GM23338 (cell line): ENCODE measurements at places on chromosomes 12 and 14. TPM values are rescaled to one million over a fixed set of nuclear protein-coding genes. Genes with fewer than 3 reads are reported as not detected.

DNA sequence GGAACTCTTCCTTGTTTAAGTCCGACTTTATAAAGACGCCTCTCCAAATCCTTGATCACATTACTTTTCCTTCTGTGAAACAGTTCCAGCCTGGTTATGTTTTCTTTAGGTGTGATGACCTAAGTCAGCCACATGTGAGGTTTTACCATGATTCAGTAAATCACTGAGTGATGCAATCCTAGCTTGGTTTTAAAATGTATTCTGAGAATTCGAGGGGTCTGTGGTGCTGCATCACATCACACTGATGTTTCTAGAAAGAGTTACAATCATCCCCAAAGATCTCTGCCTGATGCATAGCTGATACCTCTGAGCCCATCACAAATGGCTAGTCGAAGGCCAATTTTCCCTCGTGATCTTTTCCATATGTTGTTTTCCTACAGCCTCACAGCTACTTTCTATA, 152.7 kb downstream of the ANO2 start:
- H3K36me3 ChIP-seq = no peaks in the 10 kb centered on the region
- no peaks in the 10 kb centered on the region for H3K4me1 ChIP-seq
- no peaks in the 10 kb centered on the region for H3K27me3 ChIP-seq
- DNase-seq = no peak
- H3K27ac ChIP-seq = no peak overlapping the region

GRCh38 chr12:106897082-106897481, 58.6 kb upstream of the TMEM263 start:
- DNase-seq = no peak
- H3K4me1 ChIP-seq = no peaks in the 10 kb centered on the region
- H3K36me3 ChIP-seq = no peaks in the 10 kb centered on the region
- H3K27ac ChIP-seq = no peak overlapping the region

Gene SOAT2
- total RNA-seq = not detected in 2 replicates

DNA sequence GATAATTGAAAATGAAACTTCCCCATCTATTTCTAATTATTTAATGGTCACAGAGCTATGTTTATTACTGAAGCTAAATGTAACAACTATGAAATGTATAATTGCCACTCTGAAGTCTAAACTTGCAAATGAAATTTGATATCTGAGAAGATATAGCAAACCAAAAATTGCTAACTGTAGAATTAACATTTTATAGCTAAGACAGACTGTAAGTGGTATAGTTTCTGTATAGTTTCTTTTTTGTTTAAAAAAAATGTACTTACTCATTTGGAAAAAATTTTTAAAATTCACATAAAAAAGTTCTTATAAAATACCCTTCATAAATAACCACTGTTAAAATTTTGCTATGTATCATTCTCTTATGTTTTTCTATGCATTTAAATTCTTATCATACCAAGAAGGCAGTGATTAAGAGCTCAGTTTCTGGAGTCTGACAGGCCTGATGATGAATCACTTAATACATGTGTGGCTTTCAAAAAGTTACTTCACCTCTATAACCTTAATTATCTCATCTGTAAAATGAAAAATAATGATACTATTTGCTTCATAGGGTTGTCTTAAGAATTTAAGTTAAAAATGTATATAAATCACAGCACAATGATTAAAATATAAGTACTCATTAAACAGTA, 214.7 kb upstream of the GARIN2 start:
- H3K4me3 ChIP-seq = no peak overlapping the region
- no peaks in the 10 kb centered on the region for H3K36me3 ChIP-seq
- DNase-seq = no peak
- no peaks in the 10 kb centered on the region for H3K4me1 ChIP-seq

- H3K4me1 ChIP-seq = no peaks in the 10 kb centered on the region
- H3K4me3 ChIP-seq = no peak overlapping the region
- no peaks in the 10 kb centered on the region for H3K36me3 ChIP-seq
- no peak for DNase-seq
- H3K27me3 ChIP-seq = no peaks in the 10 kb centered on the region
- no peak overlapping the region for H3K27ac ChIP-seq
These were observed 146.1 kb upstream of the LRIG3 start for GRCh38 chr12:59066445-59066844.

Gene JAG2
- 9.6 and 10.3 TPM in 2 replicates for total RNA-seq

GRCh38 chr14:101101456-101102056, 198.0 kb upstream of the RTL1 start:
- DNase-seq = no peak

DNA sequence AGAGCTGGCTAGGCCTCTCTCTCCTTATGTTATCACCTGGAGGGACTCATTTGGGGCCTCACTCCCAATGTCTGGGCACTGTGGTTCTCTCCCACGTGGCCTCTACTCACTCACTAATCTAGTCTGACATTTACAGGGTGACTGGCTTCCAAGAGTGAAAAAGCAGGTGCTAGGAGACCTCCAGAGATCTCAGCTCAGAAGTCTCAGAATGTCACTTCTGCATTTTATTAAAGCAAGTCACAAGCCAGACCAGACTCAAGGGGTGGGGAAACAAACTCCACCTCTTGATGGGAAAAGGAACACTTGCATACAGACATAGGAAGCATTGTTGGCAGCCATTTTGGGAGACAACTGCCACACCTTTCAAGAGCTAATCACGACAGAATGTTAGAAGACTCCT, 175.9 kb downstream of the MON2 start:
- no peak overlapping the region for H3K4me3 ChIP-seq
- peaks cover 38% of the 10 kb centered on the region for H3K4me1 ChIP-seq

- no peak overlapping the region for H3K4me3 ChIP-seq
- H3K27me3 ChIP-seq = no peaks in the 10 kb centered on the region
- H3K27ac ChIP-seq = no peak overlapping the region
These were observed 13.0 kb downstream of the ZFP36L1 start for GRCh38 chr14:68779761-68780323.

GRCh38 chr12:124520265-124520701, 47.1 kb downstream of the NCOR2 start:
- no peak for DNase-seq
- H3K36me3 ChIP-seq = no peaks in the 10 kb centered on the region
- H3K4me1 ChIP-seq = peaks cover 7% of the 10 kb centered on the region; the same call in 1 of the 2 replicates
- H3K4me3 ChIP-seq = no peak overlapping the region
- no peaks in the 10 kb centered on the region for H3K27me3 ChIP-seq

Gene PLEKHG7
- not detected in 2 replicates for total RNA-seq

DNA sequence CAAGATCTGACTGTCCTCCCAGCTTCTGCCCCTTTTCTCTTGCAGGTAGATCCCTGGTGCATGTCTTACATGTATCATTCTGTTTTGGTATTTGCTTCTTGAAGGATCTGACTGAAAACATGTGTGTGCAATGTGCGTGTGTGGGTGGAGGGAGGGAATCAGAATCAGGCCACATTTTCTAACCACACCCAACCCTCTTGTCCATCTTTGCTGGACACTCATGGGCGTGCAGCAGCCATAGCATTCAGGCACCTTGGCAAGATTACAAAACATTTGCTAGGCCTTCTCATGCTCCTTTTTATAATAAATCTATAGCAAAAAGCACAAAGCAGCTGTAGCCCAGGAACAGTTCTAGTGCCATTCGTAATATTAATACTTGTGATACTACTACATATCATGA, 233.6 kb upstream of the E2F7 start:
- no peak for DNase-seq
- no peaks in the 10 kb centered on the region for H3K27me3 ChIP-seq
- no peak overlapping the region for H3K27ac ChIP-seq
- no peaks in the 10 kb centered on the region for H3K4me1 ChIP-seq

GRCh38 chr12:86104087-86104486, 152.1 kb downstream of the MGAT4C start:
- H3K4me1 ChIP-seq = no peaks in the 10 kb centered on the region
- no peaks in the 10 kb centered on the region for H3K36me3 ChIP-seq
- no peaks in the 10 kb centered on the region for H3K27me3 ChIP-seq
- no peak overlapping the region for H3K27ac ChIP-seq
- H3K4me3 ChIP-seq = no peak overlapping the region

DNA sequence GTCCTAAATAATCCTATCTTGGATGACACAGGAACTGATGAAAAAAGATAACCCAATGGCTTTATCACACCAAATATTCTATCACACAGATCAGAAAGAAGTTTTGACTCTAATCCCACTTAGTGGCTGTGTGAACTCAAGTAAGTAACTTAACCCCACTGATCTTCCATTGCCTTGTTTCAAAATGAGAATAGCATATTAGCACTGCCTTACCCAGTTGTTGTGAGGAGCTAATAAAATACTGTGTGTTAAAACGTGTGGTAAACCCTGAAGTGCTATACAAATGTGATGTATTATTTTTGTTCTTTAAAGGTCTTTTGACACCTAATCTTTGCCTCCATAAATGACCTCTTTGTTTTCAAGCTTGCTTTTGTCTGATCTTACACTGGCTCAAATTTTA, 60.9 kb upstream of the ARID2 start:
- no peak overlapping the region for H3K4me3 ChIP-seq
- no peaks in the 10 kb centered on the region for H3K27me3 ChIP-seq
- no peaks in the 10 kb centered on the region for H3K36me3 ChIP-seq
- DNase-seq = no peak
